ENCODE measurements at places on chromosomes 13 and 19.

DNA sequence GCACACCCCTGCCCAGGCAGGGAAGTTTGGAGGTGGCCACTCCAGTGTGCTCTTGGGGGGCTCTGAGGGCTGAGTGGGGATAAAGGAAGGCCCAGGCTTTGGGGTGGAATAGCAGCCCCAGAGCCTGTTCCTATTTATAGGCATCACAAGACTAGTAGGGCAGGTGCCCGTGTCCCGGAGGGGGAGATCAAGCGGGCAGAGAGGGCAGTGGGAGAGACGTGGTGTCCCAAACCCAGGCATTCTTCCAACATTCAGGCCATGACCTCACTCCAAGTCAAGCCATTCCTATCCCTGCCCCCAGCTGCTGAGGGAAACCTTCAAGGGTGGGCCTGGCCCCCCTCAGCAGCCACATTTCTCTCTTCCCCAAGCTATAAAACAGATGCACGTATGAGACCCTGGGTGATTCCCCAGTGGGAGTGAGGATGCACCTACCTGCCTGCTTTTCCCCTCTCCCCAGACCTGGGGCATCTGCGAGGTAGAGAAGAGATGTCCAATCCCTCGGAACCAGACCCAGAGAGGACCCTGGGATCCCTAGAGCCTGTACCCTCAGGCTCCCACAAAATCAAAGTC is 3.9 kb downstream of the WIZ start:
- DNase-seq: no peak

GRCh38 chr19:11338569-11339253 is 746 bp downstream of the RAB3D start:
- DNase-seq: no peak

DNA sequence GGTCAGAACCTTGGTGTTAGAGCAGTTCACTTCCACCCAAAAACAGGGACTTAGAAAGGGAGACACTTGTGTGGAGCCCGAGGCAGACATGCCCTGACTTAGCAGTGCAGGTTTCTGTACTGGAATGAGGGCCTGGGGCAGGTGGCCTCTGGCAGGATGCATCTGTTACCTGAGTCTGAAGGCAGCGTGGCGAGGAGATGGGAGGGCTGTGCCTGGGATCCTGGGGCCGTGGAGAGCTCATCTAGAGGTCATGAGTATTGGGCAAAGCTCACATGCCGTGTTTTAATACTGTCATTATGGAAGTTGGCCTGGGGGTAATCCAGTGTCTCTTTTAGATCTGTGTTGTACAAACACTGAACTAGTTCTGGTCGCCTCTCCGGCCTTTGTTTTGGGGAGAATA is 21.4 kb downstream of the KDM4B start:
- DNase-seq: no peak

DNA sequence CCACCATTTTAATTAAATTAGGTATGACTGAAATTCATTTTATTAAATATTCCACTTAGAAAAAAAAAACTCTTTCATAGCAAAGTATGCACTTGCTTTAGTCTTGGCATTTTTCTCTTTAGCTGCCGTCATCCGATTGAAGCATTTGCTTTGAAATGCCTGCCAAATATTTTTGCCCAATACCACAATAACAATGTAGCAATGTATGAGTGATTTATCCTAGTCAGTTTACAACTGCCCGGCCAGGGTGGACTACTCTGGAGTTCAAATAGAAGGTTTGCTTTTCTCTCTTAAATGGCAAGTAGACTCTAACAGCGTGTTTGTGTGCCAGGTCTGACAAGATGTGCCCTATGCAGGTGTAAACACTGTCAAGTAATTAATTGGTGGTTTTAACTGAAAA is 675.3 kb upstream of the SGCG start:
- DNase-seq: no peak

- no peak for DNase-seq
Observed at GRCh38 chr19:18401580-18402112, 4.2 kb upstream of the LRRC25 start.

GRCh38 chr19:13160557-13160956 is 10.3 kb downstream of the IER2 start:
- no peak for DNase-seq

- DNase-seq: no peak
Observed at GRCh38 chr13:41065078-41065477, 3.8 kb downstream of the WBP4 start.

DNA sequence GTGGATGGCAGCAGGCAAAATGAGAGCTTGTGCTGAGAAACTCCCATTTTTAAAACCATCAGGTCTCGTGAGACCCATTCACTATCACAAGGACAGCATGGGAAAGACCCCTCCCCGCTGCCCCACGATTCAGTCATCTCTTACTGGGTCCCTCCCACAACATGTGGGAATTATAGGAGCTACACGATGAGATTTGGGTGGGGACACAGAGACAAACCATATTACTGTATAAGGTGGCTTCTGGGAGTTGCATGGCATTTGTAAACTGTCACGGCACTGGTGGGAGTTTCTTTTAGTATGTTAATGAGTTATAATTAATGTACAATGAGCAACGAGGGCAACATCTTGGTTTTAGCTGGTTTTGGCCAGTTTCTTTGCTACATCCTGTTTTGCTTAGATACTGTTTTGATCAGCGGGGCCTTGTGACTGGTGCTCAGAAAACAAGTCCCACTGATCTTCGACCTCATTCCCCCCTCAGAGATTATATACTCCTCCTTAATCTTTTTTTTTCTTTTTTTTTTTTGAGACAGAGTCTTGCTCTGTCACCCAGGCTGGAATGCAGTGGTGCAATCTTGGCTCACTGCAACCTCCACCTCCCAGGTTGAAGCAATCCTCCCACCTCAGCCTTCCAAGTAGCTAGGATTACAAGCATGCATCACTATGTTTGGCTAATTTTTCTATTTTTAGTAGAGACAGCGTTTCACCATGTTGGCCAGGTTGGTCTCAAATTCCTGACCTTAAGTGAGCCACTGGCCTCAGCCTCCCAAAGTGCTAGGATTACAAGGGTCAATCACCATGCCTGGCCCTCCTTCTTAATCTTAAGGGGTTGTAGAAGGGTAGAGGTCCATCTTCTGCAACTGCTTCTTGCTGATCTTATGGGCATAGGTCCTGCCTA is 21.3 kb upstream of the ZNF599 start:
- no peak for DNase-seq

GRCh38 chr19:2332341-2333026 is 4.0 kb downstream of the SPPL2B start:
- no peak for DNase-seq

- DNase-seq: no peak
Observed at GRCh38 chr13:21137696-21138095, 38.7 kb downstream of the SKA3 start.

DNA sequence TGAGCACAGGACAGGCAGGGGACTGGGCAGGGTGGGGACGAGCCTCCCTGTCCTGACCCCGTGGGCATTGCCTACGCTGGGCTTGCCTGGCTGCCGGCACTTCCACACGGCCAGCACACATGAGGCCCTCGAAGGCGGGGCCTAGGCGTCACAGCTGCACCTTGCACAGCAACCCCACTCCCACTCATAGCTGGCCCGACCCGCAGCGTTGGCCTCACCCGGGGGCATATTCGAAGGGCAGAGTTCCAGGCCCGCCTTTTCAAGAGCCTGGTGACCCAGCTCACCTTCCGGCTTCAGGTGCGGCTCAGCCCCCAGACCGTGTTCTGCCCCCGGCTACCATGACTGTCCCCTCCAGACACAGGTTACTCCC is 16.9 kb upstream of the PROZ start:
- DNase-seq: no peak

GRCh38 chr19:35671818-35672217 is 5.5 kb downstream of the UPK1A start:
- DNase-seq: no peak

GRCh38 chr13:61253105-61253877 is 162.4 kb downstream of the PCDH20 start:
- no peak for DNase-seq

GRCh38 chr13:27792393-27793218 is at the start of gene GSX1:
Gene GSX1, plus strand, starts transcription at chr13:27792483. Its CDS starts 208 bp downstream, at chr13:27792691.
- DNase-seq: peak; percentile 85

DNA sequence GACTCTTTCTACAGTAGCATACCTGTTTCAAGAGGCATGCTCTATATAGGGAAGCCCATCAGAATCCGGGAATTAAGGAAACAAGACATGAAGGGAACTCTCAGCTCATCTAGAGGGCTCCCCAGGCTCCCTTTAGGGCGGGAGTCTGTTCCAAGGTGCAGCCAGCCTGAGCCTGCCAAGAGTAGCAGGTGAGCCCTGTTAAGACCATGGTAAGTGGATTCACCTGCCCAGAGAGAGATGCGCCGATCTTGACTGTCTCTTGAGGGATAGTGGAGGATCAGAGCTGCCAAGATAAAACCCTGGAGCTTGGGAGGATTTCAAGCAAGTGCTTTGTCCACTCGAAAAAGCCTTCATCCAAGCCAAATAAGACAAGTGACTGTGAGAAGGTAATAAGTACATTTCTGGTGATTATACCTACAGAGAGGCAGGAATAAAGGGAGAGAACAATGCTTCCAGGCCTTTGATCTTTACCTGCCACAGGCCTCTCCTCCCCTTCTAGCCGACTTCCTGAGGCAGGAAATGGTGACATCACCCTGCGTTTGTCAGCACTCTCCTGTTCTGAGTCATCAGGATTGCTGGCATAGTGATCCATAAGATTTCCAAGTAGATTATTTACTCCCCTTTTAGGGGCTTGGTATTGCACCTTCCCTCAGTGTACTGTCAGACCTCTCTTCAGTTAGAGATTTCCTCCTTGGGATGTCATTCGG is 31.5 kb downstream of the KLF5 start:
- DNase-seq: no peak

DNA sequence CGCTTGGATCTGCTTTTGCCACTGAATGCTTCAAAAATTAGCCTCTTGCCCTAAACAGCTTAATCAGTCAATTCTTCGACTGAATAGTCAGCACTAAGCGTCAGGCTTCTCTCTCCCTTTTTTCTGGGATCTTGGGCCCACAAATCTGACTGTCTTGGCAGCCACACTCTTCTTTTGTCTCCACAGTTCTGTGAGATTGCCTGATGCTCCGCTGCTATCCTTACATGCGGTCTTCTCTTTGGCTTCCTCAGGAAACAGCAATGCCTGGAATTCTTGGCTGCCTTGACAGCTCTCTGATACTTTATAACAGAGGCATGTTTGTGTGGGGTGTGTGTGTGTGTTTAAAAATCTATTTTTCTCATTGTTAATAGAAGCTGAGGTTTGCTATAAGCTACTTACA is 32.6 kb downstream of the ERCC5 start:
- DNase-seq: no peak

DNA sequence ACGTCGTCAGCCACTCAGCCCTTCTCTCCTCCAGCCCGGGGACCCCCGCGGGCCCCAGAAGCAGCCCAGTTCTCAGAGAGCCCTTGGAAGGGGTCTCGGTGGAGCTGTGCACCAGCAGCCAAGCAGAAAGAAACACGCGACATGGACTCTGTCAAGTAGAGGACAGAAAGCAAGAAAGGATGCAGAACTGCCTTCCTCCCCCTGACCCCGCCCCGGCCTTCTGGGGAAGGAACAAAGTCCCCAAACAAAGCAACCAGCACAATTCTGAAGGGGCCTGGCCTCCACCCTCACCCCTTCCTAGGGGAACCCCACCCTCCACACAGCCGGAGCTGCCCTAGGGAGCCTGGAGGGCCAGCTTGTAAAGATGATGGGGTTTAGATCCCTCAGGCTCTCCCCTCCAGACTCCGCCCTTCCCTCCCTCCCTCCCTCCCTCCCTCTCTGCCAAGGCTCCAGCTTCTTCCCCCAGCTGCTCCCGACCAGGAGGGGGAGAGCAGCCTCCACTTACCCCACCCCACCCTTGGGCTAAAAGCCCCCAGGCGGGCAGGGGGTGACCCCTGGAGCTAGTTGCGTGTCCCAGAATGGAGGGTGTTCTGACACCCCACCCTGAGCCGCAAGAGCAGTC is 7.8 kb downstream of the LYL1 start:
- DNase-seq: no peak

DNA sequence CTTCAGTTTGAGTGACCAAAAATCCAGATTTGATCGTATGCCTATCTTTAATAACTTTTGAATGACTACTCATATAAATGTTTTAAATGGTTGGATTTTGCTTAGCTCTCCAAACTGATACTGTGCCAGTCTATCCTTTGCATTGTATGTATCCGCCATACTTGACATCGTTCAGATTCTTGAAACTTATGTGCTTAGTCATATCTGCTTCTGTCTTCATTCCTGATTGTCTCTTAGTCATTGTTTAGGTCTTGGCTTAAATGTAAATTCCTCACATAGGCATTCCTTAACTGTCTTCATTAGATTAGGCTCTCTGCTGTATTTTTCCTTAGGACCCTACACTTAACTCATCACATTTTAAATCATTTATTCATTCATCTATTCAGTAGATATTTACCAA is 126.0 kb downstream of the PCCA start:
- DNase-seq: no peak

DNA sequence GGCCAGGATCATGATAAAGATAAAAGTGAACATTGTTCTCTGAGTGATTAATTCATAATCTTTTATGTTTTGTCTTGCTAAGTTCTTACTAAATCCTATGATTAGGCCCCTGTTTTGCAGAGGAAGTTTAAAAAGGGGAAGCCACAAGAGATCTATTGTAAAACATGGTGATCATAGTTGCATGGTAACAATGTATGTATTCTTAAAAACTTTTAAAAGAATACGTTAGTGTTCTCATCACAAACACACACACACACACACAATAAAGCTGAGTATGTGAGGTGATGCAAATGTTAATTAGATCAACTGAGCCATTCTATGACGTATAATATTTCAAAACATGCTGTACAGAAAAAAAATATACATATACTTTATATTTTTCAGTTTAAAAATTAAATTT is 51.2 kb downstream of the MBD3L2B start:
- no peak for DNase-seq

DNA sequence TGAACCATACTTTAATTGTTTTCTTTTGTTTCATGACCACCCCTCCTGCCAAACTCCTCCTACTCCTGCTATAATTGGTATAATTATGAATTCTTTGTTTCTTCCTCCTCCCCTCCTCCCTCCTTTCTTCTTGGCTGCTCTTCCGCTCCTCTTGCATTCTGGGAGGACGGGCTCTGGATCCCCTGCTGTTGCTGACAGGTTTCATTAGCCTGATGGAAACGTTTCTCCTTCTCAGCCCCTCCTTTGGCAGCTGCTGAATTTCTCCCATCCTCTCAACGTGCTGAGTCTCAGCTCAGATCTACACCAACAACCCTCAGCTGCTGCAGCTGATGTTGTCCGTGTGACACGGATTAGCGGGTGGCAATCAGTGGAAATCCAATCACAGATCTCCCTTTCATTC is 97.1 kb upstream of the UBAC2 start:
- DNase-seq: no peak

DNA sequence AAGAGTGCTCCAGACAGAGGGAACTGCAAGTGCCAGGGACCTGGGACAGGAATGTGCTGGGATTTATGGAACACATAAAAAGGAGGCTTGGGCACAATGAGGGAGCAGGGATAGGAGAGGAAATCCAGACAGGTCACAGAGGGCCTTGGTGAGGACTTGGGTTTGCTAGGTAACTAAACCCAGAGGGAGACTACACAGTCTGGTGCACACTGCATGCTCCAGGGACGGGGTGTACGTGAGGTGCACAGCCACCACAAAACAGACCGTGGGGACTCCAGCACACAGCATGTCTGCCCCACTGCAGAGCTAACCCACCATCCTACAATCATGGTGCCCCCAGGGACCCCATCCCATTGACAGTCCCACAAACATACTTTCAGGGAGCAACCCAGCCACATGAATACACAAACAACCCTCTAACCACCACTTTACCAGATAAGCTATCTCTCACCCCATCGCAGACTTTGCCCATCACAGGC is 5.5 kb upstream of the ZFP36 start:
- DNase-seq: no peak

Measured in progenitor cell of endocrine pancreas (in vitro differentiated cells).